ENCODE measurements at places on chromosomes 5 and 9. TPM values are rescaled to one million over a fixed set of nuclear protein-coding genes. Genes with fewer than 3 reads are reported as not detected.

Gene DMGDH
- not detected for total RNA-seq

Gene OTP
- not detected for total RNA-seq

Gene NR4A3
- 0.48 TPM for total RNA-seq

Gene EEIG1
- total RNA-seq, result 405 TPM

Gene IFNA13
- total RNA-seq, result not detected

Gene DYNC2I2
- 44.3 TPM for total RNA-seq

Gene SLC6A19
- not detected for total RNA-seq

Gene CENPH
- 30.8 TPM for total RNA-seq

Gene FLT4
- 1.4 TPM for total RNA-seq

Gene APBA1
- total RNA-seq, result 0.35 TPM

Gene TMEM215
- not detected for total RNA-seq

Gene CCDC187
- 0.08 TPM for total RNA-seq

Gene KCTD16
- not detected for total RNA-seq

Gene HRCT1
- not detected for total RNA-seq

Gene IRGM
- 3.1 TPM for total RNA-seq

Gene SFXN1
- 141 TPM for total RNA-seq

Gene LVRN
- total RNA-seq, result not detected

Gene GABRA6
- not detected for total RNA-seq

Gene GLDC
- 0.41 TPM for total RNA-seq

Gene NEUROG1
- total RNA-seq, result not detected

Gene ZNF883
- total RNA-seq, result 0.60 TPM

Gene CDHR2
- 1.9 TPM for total RNA-seq

Gene MSX2
- not detected for total RNA-seq

Gene RNF38
- total RNA-seq, result 36.4 TPM

Gene TAF11L10
- total RNA-seq, result not detected

Gene BAAT
- not detected for total RNA-seq

Gene PCDHA5
- not detected for total RNA-seq

Gene NIPAL4
- total RNA-seq, result 0.30 TPM

Gene HTR4
- not detected for total RNA-seq

Gene PCDHGC5
- not detected for total RNA-seq

Gene ZFP37
- total RNA-seq, result 0.87 TPM

Gene STPG3
- total RNA-seq, result not detected

Gene SPAAR
- not detected for total RNA-seq

Gene HACD4
- total RNA-seq, result 13.0 TPM

Gene HAVCR2
- 53.7 TPM for total RNA-seq

Gene FAM169A
- 4.0 TPM for total RNA-seq

Gene CCNJL
- total RNA-seq, result not detected

Gene GRXCR2
- total RNA-seq, result not detected

Gene SPATA31C1
- total RNA-seq, result not detected

Gene OGN
- not detected for total RNA-seq

Gene HMHB1
- not detected for total RNA-seq

Gene NXNL2
- total RNA-seq, result not detected

Gene SMC2
- total RNA-seq, result 49.8 TPM

Gene ITGA2
- 5.0 TPM for total RNA-seq

Gene CCIN
- not detected for total RNA-seq

Gene PCA3
- not detected for total RNA-seq

Gene GALT
- total RNA-seq, result 126 TPM

Gene PCSK1
- not detected for total RNA-seq
